ENCODE measurements at places on chromosomes 3 and 15.

DNA sequence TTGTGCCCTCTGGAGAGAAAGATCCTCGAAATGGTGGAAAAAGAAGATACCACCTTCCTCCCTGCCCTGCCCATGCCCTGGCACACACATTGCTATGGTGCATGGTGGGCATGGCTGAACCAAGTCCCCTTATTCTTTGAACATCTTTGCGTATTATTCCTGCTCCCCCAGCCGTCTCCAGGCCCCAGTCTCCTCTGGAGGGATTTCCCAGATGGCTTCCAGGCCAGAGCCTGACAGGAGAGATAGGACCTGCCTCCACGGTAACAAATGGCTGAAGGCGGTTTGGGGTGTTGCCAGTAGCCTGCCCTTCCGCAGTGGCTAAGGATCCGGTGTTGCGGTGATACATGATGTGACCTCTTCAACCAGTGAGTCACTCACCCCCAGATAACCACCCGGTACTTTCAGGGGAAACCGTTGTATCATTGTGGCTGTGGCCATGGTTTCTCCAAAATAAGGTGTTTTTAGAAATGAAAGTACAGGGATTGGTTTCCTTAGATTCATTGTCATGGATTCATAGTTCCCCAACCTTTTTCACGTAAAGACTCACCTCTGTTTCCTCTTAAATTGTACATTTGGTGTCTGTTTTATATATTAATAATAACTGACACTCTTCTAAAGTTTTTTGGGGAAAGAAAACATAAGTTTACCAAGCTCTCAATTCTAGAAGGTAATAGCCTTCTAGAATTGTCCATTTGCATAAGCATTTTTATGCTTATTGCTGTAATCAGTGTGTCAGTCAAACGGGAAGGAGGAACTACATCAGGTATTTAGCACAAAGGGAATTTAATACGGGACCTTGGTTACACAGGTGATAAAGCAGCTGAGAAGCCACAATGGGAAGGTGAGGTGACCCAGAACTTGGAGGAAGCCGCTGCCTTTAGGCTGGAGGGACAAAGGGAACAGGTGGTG, 25.9 kb downstream of the SMAD3 start:
- no peak overlapping the region for H3K27ac ChIP-seq
- no peak for DNase-seq
- H3K27me3 ChIP-seq, result no peaks in the 10 kb centered on the region
- no peak overlapping the region for H3K4me3 ChIP-seq
- H3K4me1 ChIP-seq, result peaks cover 38% of the 10 kb centered on the region

DNA sequence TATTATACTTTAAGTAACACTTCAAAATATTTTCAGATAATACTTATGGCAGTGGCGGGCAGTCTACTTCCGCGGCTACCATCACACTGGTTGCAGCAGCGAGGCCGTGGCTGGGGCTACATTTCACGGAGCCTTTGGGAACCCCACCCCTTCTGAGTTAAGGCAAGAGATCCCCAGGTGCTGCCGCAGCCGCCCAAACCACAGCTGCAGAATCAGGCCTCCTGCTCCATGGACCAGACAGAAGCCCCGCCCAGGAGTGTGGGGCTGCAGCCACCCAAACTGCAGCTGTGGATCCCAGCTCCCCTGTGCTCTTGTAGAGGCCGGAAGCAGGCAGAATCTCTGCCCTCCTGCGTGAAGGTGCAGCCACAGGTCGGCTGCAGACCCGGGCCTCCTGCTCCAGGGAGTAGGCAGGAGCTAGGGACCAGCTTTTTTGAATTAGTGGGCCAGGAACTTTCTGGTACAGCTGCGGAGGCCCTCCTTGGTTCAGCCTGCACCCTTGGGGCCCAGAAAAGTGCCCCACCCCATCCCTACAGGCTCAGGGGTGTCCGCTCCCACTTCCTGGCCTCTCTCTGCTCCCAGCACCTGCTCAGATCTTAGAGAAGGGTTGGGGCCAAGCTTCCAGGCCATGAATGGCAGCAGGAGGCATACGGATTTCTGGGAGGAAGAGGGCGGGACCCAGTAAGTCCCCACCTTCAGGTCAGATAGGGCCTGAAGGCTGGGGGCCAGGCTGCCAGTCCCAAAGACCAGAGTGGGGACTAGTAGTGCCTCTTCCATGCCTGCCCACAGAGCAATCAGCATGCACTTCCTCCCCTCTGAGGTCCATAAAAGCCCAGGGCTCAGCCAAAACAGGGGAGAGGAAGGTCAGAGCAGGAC, 1188.8 kb upstream of the CADM2 start:
- H3K27me3 ChIP-seq, result no peaks in the 10 kb centered on the region
- H3K4me3 ChIP-seq, result no peak overlapping the region
- no peaks in the 10 kb centered on the region for H3K4me1 ChIP-seq
- H3K27ac ChIP-seq, result no peak overlapping the region
- no peaks in the 10 kb centered on the region for H3K36me3 ChIP-seq

DNA sequence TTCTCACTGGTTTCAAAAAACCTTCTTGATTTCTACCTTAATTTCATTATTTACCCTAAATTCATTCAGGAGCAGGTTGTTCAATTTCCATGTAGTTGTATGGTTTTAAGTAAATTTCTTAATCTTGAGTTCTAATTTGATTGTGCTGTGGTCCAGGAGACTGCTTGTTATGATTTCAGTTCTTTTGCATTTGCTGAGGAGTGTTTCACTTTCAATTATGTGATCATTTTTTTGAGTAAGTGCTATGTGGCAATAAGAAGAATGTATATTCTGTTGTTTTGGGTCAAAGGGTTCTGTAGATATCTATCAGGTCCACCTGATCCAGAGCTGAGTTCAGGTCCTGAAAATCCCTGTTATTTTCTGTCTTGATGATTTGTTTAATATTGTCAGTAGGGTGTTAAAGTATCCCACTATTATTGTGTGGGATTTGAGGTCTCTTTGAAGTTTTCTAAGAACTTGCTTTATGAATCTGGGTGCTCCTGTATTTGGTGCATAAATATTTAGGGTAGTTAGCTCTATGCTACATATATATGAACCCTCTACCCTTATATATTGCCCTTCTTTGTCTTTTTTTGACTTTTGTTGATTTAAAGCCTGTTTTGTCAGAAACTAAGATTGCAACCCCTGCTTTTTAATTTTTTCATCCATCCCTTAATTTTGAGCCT, 158.4 kb upstream of the TPRG1 start:
- H3K4me1 ChIP-seq, result no peaks in the 10 kb centered on the region
- no peak overlapping the region for H3K4me3 ChIP-seq
- no peaks in the 10 kb centered on the region for H3K27me3 ChIP-seq
- DNase-seq, result no peak
- H3K27ac ChIP-seq, result no peak overlapping the region

DNA sequence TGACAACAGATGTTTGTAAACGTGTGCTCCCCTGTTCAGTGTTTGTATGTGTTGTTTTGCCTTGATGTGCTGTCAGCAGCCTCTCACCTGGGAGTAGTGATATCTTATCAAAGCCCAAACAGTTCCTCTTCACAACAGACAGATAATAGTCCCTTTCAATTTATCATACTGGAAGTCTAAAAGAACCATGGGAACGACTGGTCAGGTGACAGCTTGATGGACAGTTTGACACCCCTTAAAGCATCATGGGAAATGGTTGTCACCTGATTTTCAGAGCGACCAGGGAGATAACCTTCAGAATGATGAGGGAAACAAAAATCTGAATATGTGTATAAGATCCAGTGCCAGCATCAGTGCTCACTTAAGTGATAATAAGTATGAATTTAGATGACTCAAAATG, 146.3 kb upstream of the SOX2 start:
- no peaks in the 10 kb centered on the region for H3K4me1 ChIP-seq
- no peak overlapping the region for H3K4me3 ChIP-seq
- DNase-seq, result no peak
- H3K36me3 ChIP-seq, result no peaks in the 10 kb centered on the region
- no peak overlapping the region for H3K27ac ChIP-seq

DNA sequence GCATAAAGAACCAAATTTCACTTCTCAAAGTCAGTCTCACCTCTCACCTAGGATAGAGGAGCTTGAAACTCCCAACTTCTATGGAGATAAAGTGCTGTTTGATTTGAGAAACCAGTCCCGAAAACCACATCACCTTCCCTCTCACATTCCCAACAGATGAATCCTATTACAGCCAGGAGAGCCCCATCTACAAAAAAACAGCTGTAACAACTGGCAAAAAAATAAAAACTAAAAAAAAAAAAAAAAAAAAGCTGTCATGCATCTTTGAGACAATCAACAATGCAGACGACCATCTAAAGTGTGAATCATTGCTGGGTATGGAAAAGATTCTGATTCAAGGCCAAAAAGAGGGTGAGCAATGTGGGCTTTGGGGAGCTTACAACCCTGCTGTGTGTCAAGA, 23.8 kb downstream of the HOMER2 start:
- H3K36me3 ChIP-seq, result no peaks in the 10 kb centered on the region
- no peak overlapping the region for H3K4me3 ChIP-seq
- H3K4me1 ChIP-seq, result no peaks in the 10 kb centered on the region

DNA sequence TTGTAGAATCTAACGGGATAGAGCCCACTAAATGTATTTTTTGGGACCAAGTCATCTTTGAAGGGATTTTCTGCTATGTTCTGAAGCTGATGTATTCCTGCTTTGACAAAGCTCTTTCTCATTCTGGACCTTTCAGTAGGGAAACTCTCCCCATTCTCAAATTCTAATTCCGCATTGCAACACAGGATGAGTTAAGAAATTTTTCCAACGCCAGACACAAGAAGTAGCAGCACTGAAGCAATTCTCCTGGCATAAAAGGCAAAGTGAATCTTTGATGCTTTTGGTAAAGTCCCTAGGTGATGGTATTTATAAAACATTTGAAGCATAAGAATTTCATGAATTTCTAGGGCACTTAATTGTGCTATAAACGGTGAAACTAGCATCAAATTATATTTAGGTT, 76.8 kb downstream of the ZPLD1 start:
- no peak for DNase-seq
- H3K27me3 ChIP-seq, result no peaks in the 10 kb centered on the region
- H3K36me3 ChIP-seq, result no peaks in the 10 kb centered on the region

- no peak for DNase-seq
- H3K36me3 ChIP-seq, result no peaks in the 10 kb centered on the region
- no peak overlapping the region for H3K4me3 ChIP-seq
- no peak overlapping the region for H3K27ac ChIP-seq
- H3K4me1 ChIP-seq, result no peaks in the 10 kb centered on the region
These were observed 87.2 kb downstream of the TJP1 start for GRCh38 chr15:29734917-29735572.

DNA sequence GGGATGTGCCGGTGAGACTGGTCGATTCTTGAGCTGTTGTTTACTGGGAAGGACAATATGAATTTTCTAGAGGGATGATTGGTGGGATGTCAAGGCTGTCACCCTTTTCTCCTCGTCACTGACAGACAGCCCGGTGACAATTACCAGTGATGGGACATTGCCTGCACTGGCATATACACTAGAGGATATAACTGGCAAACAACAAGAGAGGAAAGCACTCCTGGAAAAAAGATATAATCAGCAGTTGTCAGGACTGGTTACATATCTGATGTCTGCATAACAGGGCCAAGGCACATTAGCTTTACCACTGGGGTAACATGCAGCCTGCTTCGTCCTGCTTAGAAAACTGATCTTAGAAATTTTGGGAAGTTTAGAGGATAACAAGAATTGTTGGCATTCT, 131.1 kb downstream of the ROBO2 start:
- H3K36me3 ChIP-seq, result no peaks in the 10 kb centered on the region
- H3K4me1 ChIP-seq, result no peaks in the 10 kb centered on the region
- no peak for DNase-seq
- no peak overlapping the region for H3K4me3 ChIP-seq
- H3K27me3 ChIP-seq, result no peaks in the 10 kb centered on the region

DNA sequence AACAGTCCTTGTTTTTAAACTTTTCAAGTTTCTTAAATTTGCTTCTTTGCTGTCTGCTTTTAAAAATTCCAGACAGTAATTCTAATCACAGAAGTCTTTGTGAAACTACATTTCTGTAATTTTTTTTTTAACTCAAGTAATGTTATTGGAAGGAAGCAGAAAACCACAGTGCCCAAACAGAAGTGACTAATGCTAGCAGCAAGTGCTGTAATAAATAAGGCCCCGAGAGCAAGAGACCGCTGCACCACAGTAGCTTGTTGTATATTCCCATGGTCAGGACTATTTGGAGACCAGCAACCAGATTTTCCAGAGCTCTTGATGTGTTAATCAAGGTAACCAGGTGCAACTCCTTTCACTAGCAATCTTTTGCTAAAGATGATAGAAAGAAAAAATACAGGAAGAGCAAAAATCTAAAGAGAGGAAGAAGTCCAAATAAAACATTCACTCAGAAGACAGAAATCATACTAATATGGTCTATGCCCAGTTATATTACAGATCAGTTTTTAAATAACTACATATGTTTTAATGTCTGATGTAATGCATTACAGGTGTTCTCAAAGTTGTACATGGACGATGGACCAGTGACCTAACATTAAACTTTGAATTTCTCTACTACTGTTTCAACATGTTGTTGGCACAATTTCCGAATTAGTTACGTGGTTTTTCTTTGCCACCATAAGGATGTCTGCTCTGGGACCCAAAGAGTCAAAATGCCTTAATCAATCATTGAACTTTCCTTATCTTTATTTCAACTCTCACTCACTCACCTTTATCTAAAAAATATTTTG, 36.4 kb downstream of the WWTR1 start:
- H3K36me3 ChIP-seq, result no peaks in the 10 kb centered on the region
- no peak for DNase-seq
- H3K4me3 ChIP-seq, result no peak overlapping the region
- H3K27ac ChIP-seq, result no peak overlapping the region
- H3K4me1 ChIP-seq, result no peaks in the 10 kb centered on the region
- H3K27me3 ChIP-seq, result no peaks in the 10 kb centered on the region

GRCh38 chr15:56820333-56820732, 87.0 kb upstream of the ZNF280D start:
- no peaks in the 10 kb centered on the region for H3K4me1 ChIP-seq
- no peaks in the 10 kb centered on the region for H3K36me3 ChIP-seq
- H3K4me3 ChIP-seq, result no peak overlapping the region
- H3K27ac ChIP-seq, result no peak overlapping the region
- H3K27me3 ChIP-seq, result no peaks in the 10 kb centered on the region

DNA sequence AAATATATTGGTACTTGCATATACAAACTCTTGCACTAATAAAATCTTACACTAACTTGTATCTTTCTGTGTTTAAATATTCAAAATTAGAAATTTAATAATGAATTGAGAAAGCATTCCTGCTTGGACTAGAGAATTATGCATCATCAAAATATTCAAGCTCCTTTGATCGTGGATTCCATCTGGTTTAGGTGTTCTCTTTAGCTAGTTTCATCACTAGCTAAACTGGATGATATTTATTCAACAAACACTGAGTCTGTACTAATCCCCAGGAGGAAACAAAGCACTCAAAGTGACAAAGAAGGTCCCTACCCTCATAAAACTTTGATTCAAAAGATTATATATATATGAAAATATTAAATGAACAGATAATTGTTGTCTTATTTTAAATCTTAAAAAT, 1360.9 kb upstream of the ALCAM start:
- no peaks in the 10 kb centered on the region for H3K4me1 ChIP-seq
- no peak overlapping the region for H3K4me3 ChIP-seq
- no peaks in the 10 kb centered on the region for H3K27me3 ChIP-seq
- H3K36me3 ChIP-seq, result no peaks in the 10 kb centered on the region

Data from naive thymus-derived CD4-positive, alpha-beta T cell (primary cell).